Nephron progenitor cell (in vitro differentiated cells): ENCODE measurements at places on chromosomes 11 and 22.

DNA sequence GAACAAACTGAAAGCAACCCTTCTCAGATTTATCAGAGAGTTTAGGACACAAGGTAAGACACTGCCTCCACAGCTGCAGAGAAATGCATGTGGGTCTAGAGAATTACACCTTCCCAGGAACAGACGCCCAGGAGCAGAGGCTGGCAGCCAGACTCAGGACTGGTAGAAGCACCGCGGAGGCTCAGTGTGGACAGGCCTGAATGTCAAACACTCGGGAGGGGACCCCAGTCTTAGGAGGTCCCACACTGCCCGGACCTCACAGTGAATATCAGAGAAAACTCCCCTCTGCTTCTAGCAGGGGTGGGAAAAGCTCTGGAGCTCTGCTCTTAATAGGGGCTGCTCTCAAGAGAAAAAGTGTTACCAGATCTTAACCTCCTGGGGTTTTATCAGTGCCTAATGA lies 952.7 kb downstream of the BRD1 start:
- no peak for DNase-seq

DNA sequence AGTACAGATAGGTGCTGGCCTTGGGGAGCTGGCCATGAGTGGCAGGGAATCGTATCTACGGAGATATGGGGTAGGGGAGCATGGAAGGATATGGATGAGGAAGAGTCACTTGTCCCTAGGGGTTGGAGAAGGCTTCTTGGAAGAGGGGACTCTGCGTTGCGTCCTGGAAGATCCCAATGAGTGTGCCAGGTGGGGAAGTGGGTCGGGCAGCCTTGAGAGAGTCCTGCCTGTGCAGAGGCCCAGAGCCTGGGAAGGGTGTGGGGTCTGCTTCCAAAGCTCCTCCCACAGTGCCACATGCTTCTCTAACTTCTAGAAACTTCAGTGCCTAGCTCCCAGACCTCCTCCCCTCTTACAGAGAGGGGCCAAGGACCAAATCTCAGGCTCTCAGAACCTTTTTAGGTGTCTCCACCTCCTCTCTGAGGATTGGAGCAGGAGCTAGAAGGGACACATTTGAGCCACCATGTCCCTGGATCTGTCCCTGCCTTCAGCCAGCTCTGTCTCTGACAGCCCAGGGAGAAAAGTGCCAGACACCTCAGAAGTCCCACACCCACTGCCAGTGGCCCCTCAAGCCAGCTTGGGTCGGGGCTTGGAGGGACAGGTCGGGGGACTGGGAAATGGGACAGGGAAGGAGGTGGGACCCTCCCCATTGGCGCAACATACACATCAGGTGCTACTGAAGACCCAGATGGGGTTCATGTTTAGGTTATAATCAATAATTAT lies 11.0 kb downstream of the RHBDD3 start:
- no peak for DNase-seq

GRCh38 chr11:3861683-3862082 lies 6.2 kb downstream of the STIM1 start:
- DNase-seq = no peak

DNA sequence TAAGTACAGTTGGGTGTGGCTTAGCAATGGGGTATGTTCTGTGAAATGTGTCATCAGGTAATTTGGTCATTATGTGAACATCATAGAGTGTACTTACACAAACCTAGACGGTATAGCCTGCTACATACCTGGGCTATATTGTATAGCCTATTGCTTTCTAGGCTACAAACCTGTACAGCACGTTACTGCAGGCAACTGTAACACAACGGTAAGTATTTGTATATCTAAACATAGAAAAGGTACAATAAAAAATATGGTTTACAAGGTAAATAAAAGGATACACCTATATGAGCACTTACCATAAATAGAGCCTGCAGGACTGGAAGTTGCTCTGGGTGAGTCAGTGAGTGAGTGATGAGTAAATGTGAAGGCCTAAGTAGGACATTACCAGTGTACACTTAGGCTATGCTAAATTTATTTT lies 73.1 kb upstream of the GDPD4 start:
- no peak for DNase-seq

- no peak for DNase-seq
These were observed 8.8 kb downstream of the DGCR2 start for GRCh38 chr22:19113429-19113828.

- DNase-seq = no peak
These were observed at the start of gene MUC6 for GRCh38 chr11:1036303-1036923. Gene MUC6 (minus strand): TSS chr11:1036718. CDS start chr11:1036655, 63 bp downstream.

DNA sequence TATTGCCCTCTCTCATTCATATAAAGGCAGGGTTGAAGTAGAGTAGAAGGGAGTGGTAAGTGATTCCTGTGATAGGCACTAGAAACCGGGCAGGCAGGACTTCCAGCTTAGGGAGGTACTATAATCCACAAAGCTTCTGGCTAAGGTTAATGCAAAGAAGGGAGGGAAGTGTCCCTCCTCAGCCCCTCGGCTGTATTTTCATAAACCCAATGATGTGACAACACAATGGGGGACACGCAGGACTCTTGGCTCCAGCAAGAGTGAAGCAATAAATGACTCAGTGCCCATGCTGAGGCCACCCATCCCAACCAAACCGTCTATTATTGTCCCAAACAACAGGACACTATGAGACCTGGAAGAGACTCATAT lies 90.7 kb downstream of the ETS1 start:
- DNase-seq = no peak

DNA sequence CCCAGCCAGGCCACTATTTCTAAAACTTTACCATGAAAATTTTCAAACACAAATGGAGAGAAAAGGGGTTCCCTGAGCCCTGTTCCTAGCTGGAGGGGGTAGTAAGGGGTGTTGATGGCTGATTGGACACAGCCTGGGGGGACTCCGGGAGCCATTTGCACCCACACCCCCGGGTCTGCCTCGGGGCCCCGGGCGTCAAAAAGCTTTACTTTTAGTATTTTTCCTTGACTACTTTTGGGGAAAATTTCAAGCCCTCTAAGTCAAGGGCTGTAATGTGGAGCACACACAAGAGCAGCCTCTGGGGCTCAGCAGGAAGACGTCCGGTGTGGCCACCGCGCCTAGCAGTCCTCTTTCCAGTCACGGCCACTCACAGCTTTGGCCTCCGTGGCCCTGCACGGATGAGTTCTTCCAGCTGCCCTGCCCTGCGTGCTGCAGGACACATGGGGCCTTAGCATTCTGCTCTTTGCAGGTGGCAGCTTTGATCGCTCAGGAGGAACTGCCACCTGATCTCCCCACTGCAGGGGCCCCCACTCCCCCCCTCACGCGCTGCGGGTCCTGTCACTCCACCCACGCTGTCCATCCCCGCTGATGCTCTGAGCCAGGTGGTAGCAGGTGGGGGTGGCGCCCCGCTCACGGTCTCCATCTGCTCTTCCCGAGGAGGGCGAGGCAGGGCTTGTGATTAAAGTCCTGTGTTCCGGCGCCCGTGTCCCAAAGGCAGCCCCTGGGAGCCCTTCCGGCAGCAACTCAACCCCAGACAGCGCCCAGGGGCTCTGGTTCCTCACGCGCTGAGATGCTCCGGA lies 14.4 kb downstream of the RNH1 start:
- DNase-seq = no peak

DNA sequence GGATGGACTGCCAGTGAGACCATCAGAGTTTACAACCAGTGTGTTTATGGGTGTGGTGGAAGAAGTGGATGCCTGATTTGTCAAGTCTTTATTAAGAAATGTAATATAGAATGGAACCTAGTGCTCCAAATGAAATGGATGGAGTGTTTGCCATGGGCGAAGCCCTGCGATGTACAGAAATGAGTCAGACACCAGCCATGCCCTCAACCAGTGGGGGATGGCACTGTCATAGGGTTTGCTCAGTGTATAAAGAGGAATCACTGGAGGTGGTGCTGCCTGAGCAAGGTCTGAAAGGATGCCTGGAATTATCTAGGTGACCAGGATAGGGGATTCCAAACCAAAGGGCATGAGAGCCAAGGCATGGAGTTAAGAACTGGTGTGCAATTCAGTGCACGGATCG lies 120.9 kb upstream of the MTNR1B start:
- no peak for DNase-seq

GRCh38 chr22:46482056-46482675 lies 55.3 kb downstream of the CELSR1 start:
- DNase-seq = no peak

DNA sequence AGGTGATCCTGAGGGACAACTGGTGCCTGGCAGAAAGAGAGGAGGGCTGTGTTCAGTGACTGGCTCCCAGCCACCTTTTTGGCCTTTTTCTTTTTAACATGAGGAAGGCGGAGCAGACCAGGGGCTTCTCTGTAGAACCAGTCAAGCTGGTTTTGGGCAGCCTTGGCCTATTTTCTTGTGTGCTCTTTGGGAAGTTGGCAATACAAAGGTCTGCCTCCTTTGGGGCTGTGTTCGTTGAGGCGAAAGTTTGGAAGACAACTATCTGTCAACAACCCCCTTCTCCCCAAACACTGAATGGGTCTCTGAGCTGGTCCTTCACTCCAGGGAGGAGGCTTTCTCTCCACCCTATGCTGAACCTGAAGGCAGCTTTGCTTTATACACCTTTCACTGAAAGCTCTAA lies 8.5 kb downstream of the MARK2 start:
- DNase-seq = no peak

DNA sequence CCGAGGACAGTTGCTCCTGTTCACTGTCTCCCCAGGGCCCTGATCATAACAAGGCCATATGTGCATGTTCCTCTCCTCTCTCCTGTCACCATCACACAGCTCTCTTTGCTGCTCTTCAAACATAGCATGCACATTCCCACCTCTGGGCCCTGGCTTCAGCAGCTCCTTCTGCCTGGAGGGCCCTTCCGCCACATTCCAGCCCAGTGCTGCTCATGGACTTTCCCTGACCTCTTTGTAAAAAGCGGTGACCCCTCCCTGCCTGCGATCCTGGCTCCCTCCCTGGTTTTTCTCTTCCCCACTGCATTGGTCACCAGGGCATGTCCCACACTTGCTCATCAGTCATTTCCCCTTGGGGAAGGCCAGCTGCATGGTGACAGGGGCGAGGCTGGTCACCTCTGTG lies 98.2 kb downstream of the MYO18B start:
- DNase-seq = peak; percentile 44

GRCh38 chr22:49140911-49141665 lies 686.6 kb downstream of the BRD1 start:
- DNase-seq = no peak

DNA sequence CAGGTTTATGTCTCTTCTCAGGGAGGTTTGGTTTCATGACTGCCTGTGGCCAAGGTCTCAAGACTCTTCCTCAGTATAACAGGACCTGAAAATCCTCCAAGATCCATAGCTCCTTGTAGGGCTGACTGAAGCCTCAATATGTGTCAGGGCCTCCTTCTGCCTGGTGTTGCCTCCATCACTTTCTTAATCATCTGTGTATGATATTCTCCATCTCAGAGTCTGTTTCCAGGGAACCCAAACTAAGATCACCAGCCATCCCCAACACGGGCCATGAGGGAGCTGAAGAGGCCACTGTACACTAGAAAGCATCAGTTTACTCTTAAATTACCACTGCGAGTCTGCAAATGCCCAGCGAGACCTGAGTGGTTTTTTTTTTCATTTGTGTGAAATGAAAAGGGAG lies 17.7 kb downstream of the GGTLC2 start:
- no peak for DNase-seq

DNA sequence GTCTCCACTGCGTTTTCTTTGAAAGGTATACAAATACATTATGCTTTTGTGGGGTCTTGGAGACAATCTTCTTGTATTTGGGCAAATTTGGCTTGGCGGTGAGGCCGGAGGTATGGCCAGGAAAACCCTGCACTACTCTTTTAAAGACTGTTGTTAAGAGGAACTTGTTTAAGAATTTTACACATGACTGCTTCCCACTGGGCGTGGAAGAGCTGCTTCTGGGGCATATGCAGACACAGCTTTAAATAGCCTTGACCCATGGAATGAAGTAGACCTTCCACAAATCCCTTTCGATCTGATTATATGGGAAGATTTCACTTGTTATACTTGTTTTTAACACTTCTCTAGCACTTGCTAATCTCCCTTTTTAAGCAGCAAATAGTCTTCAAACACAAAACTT lies 453.6 kb downstream of the MN1 start:
- DNase-seq = no peak

- no peak for DNase-seq
These were observed 14.7 kb upstream of the ZNF280A start for GRCh38 chr22:22534604-22535415.

DNA sequence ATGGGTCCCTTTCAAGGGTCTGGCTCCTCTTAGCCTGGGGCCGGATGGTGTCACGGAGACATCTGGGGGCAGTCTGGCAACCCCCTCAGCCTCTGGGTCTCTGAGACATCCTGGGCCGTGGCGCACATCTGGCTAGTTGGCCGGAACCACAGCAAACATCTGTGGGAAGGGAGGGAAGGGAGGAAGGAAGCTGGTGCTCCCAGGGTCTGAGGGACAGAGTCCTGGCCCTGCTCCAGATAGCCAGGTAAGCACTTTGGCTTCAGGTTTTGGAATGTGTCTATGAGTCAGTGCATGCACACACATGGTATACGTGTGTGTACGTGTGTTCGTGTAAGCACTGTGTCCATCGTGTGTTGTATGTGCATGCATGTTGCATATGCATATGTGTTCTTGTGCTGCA lies 225.1 kb downstream of the MN1 start:
- no peak for DNase-seq

- DNase-seq = no peak
These were observed 39.0 kb downstream of the CSNK2A3 start for GRCh38 chr11:11313902-11314692.
